ENCODE measurements at places on chromosomes 3 and 15. TPM values are rescaled to one million over a fixed set of nuclear protein-coding genes. Genes with fewer than 3 reads are reported as not detected.

The IGDCC3 gene
- total RNA-seq: not detected

The KIF15 gene
- 0.19 TPM for total RNA-seq

The BHLHE40 gene
- 89.9 TPM for total RNA-seq

The ADCY5 gene
- total RNA-seq: 42.6 TPM

The MUC13 gene
- 0.10 TPM for total RNA-seq

The MEX3B gene
- 2.4 TPM for total RNA-seq

The ERC2 gene
- total RNA-seq: 0.14 TPM

The SMCO1 gene
- not detected for total RNA-seq

The ARHGAP11A gene
- 3.5 TPM for total RNA-seq
